Uterus (tissue), 4 donors: ENCODE measurements at places on chromosomes 3 and 15. TPM values are rescaled to one million over a fixed set of nuclear protein-coding genes. Genes with fewer than 3 reads are reported as not detected.

- H3K27ac ChIP-seq: no peak overlapping the region
- H3K4me3 ChIP-seq: no peak overlapping the region
- H3K36me3 ChIP-seq: no peaks in the 10 kb centered on the region
- no peaks in the 10 kb centered on the region for H3K27me3 ChIP-seq
- H3K4me1 ChIP-seq: no peaks in the 10 kb centered on the region
- DNase-seq: no peak
Measured at GRCh38 chr3:141237701-141238521, 6.3 kb downstream of the PXYLP1 start.

DNA sequence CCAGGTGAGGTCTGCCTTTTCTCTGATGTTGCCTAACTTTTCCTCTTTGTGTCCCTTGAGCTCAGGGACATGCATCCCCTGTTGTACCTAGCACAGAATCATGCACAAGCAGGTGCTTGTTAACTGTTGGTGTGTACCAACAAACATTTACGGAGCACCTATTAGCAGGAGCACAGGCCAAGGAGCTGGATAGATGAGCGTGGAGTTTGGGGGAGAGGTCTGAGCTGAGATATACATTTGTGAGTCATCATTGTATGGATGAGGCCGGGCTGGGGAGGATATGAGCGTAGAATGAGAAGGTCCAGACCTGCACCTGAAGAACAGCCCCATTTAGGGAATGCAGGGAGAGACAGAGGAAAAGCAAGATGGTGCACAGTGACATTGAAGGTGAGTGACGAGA lies 53.4 kb downstream of the SMAD3 start:
- no peak for DNase-seq
- H3K27ac ChIP-seq: peak overlapping the region; percentile 95
- peaks cover 18% of the 10 kb centered on the region for H3K4me1 ChIP-seq
- no peaks in the 10 kb centered on the region for H3K27me3 ChIP-seq

- DNase-seq: no peak
- H3K4me1 ChIP-seq: no peaks in the 10 kb centered on the region
- H3K36me3 ChIP-seq: peaks cover 2% of the 10 kb centered on the region
- no peaks in the 10 kb centered on the region for H3K27me3 ChIP-seq
- H3K4me3 ChIP-seq: no peak overlapping the region
- no peak overlapping the region for H3K27ac ChIP-seq
Measured at GRCh38 chr3:111947231-111947630, 31.6 kb upstream of the ABHD10 start.

DNA sequence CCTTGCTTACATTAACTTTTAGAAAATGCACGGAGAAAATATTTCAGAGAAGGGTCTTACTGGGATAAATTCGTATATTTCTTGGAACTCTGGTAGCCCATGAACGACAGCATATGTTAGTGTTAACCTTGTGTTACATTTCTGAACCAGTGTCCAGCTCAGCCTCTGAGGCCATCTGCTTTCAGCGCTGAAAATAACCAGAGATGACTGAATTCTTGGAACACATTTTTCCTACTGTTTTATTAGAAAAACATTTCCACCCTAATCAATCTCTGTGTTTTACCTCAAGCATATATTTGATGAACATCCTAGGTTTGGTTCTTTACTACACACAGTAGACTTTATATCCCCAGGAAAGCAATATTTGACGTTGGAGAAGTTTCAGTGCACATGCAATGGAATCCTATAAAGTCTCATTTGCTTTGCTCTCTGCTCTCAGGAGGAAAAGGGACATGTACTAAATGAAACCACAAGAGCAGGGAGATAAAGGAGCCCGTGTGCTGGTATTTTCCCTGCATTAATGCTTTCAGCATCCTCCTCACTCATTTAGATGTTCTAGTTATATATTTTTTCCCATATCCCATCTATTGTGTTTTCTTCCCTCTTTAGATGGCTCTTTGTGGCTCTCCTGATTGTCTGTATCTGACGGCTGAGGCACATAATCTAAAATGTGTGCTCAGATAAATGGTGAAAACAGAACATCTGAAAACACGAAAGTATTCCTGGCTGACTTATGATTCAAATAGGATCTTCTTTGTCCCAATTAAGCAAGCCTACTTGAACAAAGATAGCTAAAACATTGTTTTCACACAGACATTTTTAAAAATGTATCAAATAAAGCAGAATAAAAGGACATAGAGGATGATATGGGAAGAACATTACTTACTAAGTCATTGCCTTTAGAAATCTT lies 151.7 kb upstream of the KCNMB2 start:
- no peaks in the 10 kb centered on the region for H3K27me3 ChIP-seq
- H3K36me3 ChIP-seq: no peaks in the 10 kb centered on the region
- H3K4me3 ChIP-seq: no peak overlapping the region

DNA sequence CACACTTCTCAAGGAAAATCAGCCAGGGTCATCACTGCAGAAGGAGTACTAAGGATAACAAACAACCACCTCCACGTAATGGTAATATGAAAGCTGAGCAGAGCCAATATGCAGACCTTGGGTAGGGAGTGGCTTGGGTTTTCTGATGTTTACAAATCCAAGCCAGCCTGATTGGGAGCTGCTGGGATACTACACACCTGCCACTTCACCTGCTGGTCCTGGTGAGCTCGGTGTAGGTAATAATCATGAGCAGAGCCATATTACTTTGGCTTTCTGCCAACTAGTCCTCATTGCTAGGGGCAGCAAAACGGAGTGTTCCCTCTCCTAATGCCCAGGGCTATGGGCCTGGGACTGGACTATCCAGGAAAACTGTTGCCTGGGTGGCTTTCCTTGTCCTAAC lies 433.5 kb upstream of the PPP2R3A start:
- H3K36me3 ChIP-seq: no peaks in the 10 kb centered on the region
- no peak overlapping the region for H3K4me3 ChIP-seq
- no peaks in the 10 kb centered on the region for H3K4me1 ChIP-seq
- DNase-seq: no peak

- no peaks in the 10 kb centered on the region for H3K27me3 ChIP-seq
- peaks cover 20% of the 10 kb centered on the region for H3K4me1 ChIP-seq
- no peaks in the 10 kb centered on the region for H3K36me3 ChIP-seq
- H3K27ac ChIP-seq: peak overlapping the region; percentile 70
- DNase-seq: no peak
- no peak overlapping the region for H3K4me3 ChIP-seq
Measured at GRCh38 chr15:90412356-90413194, 24.5 kb downstream of the IQGAP1 start.

DNA sequence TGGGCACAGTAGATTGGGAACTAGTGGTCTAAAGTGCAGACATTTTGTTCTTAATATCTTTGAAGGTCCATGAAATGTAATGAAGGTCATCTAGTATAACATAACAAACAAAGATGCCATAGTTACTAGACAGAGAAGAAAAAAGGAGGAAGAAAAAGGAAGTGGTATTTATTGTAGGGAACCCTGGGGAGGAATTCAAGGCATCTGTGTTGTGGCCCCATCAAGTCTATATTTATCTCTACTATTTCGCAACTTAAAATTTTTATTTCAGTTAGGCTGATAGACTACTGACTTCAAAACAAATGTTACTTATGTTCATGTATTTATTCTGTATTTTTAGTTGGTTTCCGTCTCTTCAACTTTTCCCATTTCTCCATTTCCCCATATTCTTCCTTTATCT lies 48.9 kb upstream of the ZDHHC23 start:
- no peaks in the 10 kb centered on the region for H3K4me1 ChIP-seq
- no peak overlapping the region for H3K4me3 ChIP-seq
- H3K36me3 ChIP-seq: no peaks in the 10 kb centered on the region
- H3K27me3 ChIP-seq: no peaks in the 10 kb centered on the region

- H3K27ac ChIP-seq: no peak overlapping the region
- H3K4me1 ChIP-seq: no peaks in the 10 kb centered on the region
- H3K36me3 ChIP-seq: no peaks in the 10 kb centered on the region
- H3K27me3 ChIP-seq: no peaks in the 10 kb centered on the region
Measured at GRCh38 chr3:177529071-177529550, 331.8 kb upstream of the TBL1XR1 start.

DNA sequence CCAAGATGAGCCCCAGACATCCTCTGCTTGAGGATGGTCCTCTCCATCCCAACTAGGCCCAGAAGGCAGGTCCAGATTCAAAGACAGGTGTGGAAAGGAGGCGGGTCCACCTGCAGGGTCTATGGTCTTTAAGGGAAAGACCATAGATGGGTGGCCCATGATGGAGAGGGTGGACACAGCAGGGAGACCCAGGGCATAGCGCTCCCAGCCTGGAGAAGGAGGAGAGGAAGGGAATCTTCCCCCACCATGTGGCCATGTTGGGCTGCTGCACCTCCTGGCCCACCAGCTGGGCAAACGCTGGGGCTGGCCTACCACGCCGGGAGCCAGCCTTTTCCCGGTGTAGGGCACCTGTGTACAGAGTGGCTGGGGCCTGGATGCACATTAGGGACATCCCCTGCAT lies 265.2 kb upstream of the TLE3 start:
- no peaks in the 10 kb centered on the region for H3K27me3 ChIP-seq
- DNase-seq: no peak
- H3K4me1 ChIP-seq: no peaks in the 10 kb centered on the region
- H3K36me3 ChIP-seq: no peaks in the 10 kb centered on the region
- no peak overlapping the region for H3K4me3 ChIP-seq

DNA sequence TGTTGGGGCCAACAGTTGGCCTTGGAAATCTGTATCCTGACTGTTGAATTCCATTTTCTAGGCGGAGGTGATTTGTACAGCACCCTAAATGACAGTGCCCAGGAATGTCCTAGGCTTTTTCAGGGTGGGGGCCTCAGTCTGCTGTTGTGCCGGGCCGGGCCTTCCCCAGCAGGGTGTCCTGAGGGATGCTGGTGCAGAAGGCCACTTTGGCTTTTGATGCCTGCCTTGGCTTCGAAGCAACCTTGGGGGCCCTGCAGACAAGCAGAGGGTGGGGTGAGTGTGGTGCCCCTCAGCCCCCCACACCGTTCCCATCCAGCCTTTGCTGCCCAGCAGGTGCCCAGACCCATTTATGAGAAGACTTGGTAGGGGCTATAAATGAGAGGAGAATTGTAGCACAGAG lies 33.0 kb downstream of the SYNM start:
- H3K36me3 ChIP-seq: no peaks in the 10 kb centered on the region
- no peaks in the 10 kb centered on the region for H3K27me3 ChIP-seq
- no peak overlapping the region for H3K4me3 ChIP-seq
- no peak overlapping the region for H3K27ac ChIP-seq
- no peak for DNase-seq

DNA sequence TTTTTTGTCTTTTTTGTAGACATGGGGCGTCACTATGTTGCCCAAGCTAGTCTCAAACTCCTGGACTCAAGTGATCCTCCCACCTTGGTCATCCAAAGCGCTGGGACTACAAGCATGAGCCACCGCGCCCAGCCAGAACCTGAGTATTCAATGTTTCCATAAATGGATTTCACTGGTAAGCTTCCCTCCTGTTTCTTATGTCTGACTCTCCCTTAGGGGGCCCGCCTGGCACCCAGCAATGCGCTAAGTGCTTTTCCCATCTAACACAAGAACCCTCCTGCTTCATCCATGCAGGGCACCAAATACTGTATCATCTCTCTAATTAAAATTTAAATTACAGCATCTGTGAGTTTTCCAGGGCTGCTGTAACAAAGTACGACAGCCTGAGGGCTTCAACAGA lies 44.9 kb downstream of the KLF15 start:
- no peak overlapping the region for H3K4me3 ChIP-seq
- no peak for DNase-seq
- no peaks in the 10 kb centered on the region for H3K27me3 ChIP-seq
- H3K4me1 ChIP-seq: no peaks in the 10 kb centered on the region
- no peak overlapping the region for H3K27ac ChIP-seq

DNA sequence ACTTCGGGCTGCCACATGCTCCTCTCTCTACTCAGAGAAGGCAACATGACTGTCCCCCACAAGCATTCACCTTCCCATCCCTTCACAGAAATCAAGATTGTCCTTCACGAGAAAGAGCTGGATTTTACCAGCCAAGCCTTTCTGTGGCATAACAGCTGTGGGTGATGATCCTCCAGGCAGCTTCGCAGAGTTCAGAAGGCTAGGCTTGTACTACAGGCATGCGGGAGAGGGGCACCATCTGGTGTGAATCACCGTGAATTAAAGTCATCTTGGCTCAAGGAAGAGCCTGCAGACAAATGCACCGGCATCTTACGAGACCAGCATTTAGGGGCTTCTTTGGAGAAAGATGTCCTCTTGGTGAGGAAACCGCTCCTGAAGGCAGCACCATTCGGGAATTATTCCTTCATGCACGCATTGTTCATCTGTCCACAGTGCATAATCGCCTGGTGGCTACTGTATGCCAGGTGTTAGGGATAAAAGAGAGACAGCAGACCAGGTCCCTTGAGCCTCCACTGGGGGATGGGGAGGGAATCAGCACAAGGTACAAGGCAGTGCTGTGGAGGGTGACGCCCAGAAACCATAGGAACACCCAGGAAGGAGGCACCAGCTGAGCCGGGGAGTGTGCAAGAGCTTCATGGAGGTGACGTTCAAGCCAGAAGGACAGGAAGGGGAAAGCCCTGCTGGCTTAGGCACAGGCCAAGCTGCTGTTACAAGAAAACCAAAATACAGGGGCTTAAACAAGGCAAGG lies 108.6 kb downstream of the TMEM266 start:
- H3K36me3 ChIP-seq: no peaks in the 10 kb centered on the region
- no peaks in the 10 kb centered on the region for H3K27me3 ChIP-seq
- H3K4me3 ChIP-seq: no peak overlapping the region
- DNase-seq: no peak

GRCh38 chr3:14836049-14836468 lies 17.3 kb downstream of the FGD5 start:
- peak overlapping the region; percentile 59 for H3K27ac ChIP-seq
- peak; percentile 89 for DNase-seq
- no peaks in the 10 kb centered on the region for H3K36me3 ChIP-seq
- H3K4me3 ChIP-seq: no peak overlapping the region
- H3K4me1 ChIP-seq: peaks cover 5% of the 10 kb centered on the region

DNA sequence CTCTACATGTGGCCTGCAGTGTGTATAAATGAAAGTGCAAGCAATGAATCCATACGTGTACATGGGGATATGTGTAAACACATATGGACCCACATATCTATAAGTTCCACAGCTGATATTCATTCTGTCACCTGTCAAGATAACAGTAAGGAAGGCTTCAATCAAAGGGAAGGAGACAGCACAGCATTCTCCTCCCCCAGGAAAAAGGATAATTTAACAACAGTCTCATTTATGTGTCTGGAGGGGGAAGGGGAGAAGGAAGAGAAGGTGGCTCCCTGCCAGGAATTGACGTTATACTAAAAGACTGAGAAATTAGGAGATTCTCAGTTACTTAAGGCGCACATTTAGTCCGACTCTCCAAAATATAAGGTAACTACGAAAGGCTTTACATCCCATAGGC lies 345.9 kb downstream of the FOXP1 start:
- no peaks in the 10 kb centered on the region for H3K4me1 ChIP-seq
- H3K36me3 ChIP-seq: no peaks in the 10 kb centered on the region
- H3K27me3 ChIP-seq: no peaks in the 10 kb centered on the region
- no peak for DNase-seq

DNA sequence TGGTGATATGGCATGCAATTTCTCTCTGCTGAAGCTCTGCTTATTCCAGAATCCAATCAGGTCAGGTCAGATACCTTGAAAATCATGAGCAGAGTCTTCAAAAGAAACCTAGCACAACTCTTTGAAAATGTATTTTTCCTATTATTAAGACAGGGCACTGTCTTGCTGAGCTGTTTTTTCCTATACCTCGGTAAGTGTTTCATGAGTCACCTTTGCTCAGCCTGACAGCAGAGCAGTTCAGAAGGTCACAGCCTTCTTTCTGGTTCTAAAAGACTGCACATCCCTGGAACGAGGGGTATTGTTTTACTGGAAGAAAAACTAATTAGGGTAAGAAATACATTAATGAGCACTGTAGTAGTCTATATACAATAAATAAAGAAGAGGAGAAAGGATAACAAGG lies 422.0 kb downstream of the SOX2 start:
- no peaks in the 10 kb centered on the region for H3K36me3 ChIP-seq

PHLDB2 gene
- total RNA-seq: 56.9 TPM

MYO9A gene
- 112 TPM for total RNA-seq

IGSF11 gene
- not detected for total RNA-seq

C3orf85 gene
- not detected for total RNA-seq

SLC12A1 gene
- total RNA-seq: not detected

ABHD14A gene
- total RNA-seq: 6.7 TPM

PRR20G gene
- not detected for total RNA-seq

PLA2G4D gene
- not detected for total RNA-seq

SLC25A20 gene
- 7.7 TPM for total RNA-seq

CCDC39 gene
- 1.5 TPM for total RNA-seq
